ENCODE measurements at places on chromosomes 3 and 15. TPM values are rescaled to one million over a fixed set of nuclear protein-coding genes. Genes with fewer than 3 reads are reported as not detected.

CISH gene
- total RNA-seq: 5.5 TPM

DNA sequence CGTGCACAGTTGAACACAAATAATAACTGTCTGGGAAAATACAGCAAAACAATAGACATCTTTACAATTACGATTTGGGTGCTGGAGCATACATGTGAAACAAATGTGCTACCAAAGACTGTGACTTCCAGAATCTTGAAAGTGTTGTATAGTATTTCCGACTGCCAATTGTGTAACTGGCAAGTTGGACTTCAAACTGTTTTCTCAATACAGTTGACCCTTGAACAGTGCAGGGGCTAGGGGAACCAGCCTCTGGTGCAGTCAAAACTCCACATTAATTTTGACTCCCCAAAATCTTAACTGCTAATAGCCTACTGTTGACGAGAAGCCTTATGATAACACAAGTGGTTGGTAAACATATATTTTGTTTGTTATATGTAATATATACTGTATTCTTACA, 904.2 kb downstream of the EPHA3 start:
- DNase-seq: no peak

DNA sequence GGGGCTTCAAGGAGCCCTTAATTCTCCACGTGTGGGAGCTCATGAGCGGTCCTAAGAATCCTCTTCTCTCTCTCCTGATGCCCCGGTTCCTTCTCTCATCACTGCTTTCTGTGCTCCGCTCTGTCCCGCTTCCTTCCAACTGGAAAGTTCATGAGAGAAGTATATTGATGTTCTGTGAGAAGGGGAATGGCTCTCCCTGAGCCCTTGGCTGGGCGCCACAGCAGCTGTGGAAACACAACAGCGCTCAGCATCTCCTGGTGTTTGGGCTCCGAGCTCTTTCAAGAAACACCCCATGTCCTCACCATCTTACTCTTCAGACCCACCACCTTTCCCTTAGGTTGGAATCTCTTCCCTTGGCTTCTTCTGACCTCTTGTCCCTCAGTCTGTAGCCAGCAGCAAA, 161.7 kb downstream of the VGLL4 start:
- DNase-seq: peak; percentile 67

GRCh38 chr15:52636459-52636858, 42.7 kb downstream of the ATOSA start:
- DNase-seq: no peak

- no peak for DNase-seq
These were observed 932 bp upstream of the TP53BP1 start for GRCh38 chr15:43493703-43494472.

DNA sequence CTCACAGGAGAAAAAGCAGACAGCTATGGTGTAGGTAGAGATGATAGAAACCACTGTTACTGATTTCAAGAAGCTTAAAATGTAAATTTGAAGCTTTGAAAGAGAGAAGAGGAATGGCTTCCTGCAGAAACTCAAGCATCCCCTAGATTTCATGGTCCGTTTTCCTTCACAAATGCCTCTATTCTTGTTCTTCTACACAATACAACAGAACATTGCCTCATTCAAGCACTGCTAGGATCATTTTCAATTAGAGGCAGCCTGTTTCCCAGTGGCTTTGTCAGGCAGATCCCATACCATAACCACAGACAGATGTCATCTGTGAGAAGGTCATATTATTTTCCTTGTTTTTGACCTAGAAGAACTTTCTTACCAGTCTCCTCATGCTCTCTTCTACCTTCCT, 77.9 kb upstream of the SPRED1 start:
- no peak for DNase-seq

GRCh38 chr15:79163395-79163794, 72.8 kb upstream of the RASGRF1 start:
- no peak for DNase-seq
